ENCODE measurements at places on chromosomes 2 and 18.

DNA sequence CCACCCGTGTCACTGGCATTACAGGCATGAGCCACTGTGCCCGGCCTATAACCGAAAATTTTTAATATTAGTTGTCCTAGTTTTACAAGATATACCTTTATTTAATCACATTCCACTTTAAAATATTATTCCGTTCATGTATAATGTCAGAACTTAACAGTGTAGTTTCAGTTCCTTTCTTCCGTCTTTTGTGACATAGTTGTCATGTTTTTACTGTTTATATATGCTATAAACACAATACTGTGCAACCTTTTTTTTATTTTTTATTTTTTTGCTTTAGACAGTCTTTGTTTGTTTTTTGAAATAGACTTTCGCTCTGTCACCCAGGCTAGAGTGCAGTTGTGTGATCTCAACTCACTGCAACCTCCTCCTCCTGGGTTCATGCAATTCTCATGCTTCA, 129.5 kb upstream of the TTC27 start:
- DNase-seq = no peak

DNA sequence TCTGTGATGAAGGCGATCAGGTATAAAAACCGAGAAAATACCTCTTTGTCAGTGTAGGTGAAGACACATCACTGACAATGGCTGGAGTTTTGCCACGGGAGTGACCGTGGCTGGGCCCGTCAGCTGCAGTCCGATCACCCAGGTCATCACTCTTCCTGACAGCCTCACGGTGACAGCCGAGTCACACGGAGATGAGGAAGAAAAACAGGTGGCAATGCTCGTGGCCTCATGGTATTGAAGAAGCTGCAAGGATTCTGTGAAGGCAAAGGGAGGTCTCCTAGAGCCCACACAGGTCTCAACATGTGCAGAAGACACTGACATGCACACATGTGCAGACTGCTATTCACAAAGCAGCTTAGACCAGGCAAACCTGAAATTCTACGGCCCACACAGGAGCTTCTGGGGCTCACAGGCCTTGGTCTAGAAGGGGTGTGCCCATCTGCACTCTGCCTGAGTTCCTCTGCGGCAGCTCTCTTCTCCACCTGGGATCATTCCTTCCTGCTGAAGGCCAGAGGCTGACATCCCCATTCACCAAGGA, 7.4 kb downstream of the COPS9 start:
- DNase-seq = no peak

DNA sequence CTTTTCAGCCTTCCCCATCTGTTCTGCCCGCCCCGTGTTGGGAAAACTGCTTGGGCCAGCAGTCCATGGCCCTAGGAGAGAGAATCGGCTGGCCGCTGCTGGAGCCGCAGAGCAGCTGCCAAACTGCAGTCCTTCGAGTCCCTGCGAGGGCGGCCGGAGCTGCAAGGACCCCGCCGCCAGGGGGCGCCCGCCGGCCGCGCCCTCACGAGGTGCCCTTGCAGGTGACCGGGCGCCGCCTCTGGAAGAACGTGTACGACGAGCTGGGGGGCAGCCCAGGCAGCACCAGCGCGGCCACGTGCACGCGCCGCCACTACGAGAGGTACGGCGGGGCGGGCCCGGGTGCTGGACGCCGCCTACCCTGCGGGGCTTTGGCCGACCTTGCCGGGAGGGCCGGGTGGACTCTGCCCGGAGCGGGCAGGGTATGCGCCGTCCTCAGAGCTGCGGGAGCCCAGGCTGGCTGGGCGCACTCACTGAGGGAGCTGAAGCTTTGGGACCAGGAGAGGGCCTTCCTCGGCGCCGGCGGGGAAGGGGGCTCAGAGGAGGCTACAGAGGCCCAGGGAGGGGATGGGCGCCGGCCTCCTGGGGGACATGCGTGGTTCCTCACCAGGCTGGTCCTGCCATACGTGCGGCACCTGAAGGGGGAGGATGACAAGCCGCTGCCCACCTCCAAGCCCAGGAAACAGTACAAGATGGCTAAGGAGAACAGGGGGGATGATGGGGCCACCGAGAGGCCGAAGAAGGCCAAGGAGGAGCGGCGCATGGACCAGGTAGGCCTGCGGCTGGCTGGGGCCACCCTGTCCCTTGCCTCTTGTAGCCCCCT, 13.6 kb downstream of the ARID5A start:
- DNase-seq = no peak

GRCh38 chr2:121955872-121956271, 200.4 kb downstream of the TSN start:
- no peak for DNase-seq

- DNase-seq = no peak
These were observed 229.1 kb downstream of the MYCN start for GRCh38 chr2:16169381-16169960.

- DNase-seq = no peak
These were observed 81.7 kb downstream of the SPRED2 start for GRCh38 chr2:65350651-65351056.

GRCh38 chr2:15201009-15201408, 360.1 kb downstream of the NBAS start:
- DNase-seq = no peak

Measured in frontal cortex (tissue), 4 donors.